ENCODE measurements at places on chromosomes 13 and 19.

GRCh38 chr13:53127373-53127772 is 98.8 kb downstream of the OLFM4 start:
- DNase-seq, result no peak

GRCh38 chr19:49152119-49152550 is 3.1 kb downstream of the HRC start:
- DNase-seq, result no peak

DNA sequence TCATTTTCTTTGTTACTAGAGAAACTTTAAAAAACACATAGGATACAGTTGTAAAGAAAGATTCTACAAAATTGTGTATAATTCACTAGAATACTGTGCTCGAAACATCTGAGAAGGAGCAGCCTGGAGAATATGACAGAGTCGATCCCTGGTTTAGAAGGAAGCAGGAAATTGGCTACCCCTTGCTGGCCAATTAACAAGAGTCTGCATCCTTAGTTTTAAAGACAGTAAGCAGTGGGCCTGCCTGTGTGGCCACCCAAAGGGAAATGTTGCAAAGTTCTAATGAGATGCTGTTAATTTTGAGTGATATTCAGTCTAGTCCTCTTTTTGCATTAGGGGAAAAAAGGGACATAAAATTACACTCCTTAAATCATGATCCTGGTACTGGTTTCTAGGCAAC is 988.6 kb downstream of the PCDH17 start:
- DNase-seq, result no peak

- no peak for DNase-seq
These were observed 74.2 kb downstream of the IRS2 start for GRCh38 chr13:109712124-109712722.

- no peak for DNase-seq
These were observed 68.9 kb upstream of the ZNF835 start for GRCh38 chr19:56740501-56740900.

GRCh38 chr19:16418597-16418962 is 53.2 kb downstream of the EPS15L1 start:
- DNase-seq, result no peak

- peak; percentile 53 for DNase-seq
These were observed 793.7 kb upstream of the SLC10A2 start for GRCh38 chr13:103859952-103860351.

- DNase-seq, result no peak
These were observed 235.2 kb upstream of the SGCG start for GRCh38 chr13:22945321-22946226.

- DNase-seq, result peak; percentile 41
These were observed 957 bp downstream of the NUMBL start for GRCh38 chr19:40689339-40690049.

Data from KBM-7 (cell line).